Left cardiac atrium (tissue), 4 donors: ENCODE measurements at places on chromosomes 7 and 10. TPM values are rescaled to one million over a fixed set of nuclear protein-coding genes. Genes with fewer than 3 reads are reported as not detected.
A peak's percentile ranks its signal among the peaks of the same experiment; 100 is the strongest.

CPVL gene
- 12.8 TPM for total RNA-seq

LAMB1 gene
- total RNA-seq: 123 TPM

UROS gene
- 59.5 TPM for total RNA-seq

DNA sequence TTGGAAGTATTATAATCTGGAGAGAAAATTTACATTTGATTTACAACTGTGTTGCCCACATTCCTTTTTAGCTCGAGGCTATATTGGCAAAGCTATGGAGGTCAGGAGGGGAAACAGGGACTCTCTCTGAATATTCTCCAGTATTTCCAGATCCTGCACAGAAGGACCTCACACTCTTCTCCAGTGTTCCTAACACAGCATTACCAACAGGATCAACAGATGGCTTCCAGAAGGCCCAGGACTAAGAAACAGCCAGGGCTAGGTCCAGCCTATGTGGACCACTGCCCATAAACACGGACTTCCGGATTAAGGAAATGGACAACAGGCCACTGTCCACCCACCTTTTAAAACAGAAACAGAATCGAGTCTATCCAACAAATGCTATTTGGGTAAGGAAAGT is 65.3 kb downstream of the CHCHD3 start:
- no peak for DNase-seq

DNA sequence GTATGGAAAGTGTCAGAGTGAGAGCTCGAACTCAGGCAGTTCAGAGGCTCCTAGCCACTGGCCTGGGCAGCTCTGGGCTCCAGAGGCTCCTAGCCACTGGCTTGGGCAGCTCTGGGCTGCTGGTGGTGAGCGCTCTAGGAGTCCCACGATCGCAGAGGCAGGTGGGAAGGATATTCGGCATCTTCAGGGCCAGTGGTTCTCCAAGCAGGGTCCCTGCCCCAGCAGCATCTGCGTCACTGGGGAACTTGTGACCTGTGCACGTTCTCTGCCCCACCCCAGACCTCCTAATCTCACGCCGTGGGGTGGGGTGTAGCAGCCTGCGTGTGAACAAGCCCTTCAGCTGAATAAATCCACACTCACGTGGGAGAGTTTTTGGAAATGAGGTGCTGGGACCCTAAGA is 25.2 kb upstream of the BTBD16 start:
- DNase-seq: no peak

GRCh38 chr7:78967046-78967445 is 486.4 kb downstream of the MAGI2 start:
- DNase-seq: no peak

DNA sequence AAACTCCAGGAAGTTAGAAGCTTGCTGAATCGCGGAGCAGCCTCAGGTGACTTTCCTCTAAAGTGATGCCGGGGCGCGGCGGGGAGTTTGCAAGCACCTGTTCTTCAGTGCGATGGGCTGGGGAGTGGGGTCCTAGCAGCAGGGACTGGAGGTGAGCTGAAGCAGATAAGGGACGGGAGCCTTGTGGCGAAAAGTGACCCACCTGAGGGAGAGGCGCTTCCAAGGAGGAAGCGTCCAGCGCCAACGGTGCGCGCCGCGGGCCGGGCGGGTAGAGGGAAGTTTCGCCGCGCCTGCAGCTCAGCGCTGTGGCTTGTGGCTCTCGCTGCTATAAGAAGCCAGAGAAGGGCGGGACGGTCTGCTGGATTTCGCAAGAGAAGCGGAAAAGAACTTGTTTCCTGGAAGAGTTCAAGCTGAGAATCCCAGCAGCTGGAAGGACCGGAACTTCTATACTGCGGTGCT is at the start of gene STEAP4:
Gene STEAP4 (minus strand): TSS at position 305 of the 459 bp plus-strand sequence. CDS start 22,625 bp downstream, outside the sequence.
- peak; percentile 85 for DNase-seq

- DNase-seq: no peak
Measured at GRCh38 chr10:44312401-44312800, 72.5 kb downstream of the CXCL12 start.

GRCh38 chr10:86650151-86650550 is 4.2 kb upstream of the OPN4 start:
- no peak for DNase-seq
